T-helper 22 cell (primary cell): ENCODE measurements at places on chromosomes 2 and 18.

GRCh38 chr2:20571231-20571630 is 79.7 kb downstream of the HS1BP3 start:
- DNase-seq = no peak

DNA sequence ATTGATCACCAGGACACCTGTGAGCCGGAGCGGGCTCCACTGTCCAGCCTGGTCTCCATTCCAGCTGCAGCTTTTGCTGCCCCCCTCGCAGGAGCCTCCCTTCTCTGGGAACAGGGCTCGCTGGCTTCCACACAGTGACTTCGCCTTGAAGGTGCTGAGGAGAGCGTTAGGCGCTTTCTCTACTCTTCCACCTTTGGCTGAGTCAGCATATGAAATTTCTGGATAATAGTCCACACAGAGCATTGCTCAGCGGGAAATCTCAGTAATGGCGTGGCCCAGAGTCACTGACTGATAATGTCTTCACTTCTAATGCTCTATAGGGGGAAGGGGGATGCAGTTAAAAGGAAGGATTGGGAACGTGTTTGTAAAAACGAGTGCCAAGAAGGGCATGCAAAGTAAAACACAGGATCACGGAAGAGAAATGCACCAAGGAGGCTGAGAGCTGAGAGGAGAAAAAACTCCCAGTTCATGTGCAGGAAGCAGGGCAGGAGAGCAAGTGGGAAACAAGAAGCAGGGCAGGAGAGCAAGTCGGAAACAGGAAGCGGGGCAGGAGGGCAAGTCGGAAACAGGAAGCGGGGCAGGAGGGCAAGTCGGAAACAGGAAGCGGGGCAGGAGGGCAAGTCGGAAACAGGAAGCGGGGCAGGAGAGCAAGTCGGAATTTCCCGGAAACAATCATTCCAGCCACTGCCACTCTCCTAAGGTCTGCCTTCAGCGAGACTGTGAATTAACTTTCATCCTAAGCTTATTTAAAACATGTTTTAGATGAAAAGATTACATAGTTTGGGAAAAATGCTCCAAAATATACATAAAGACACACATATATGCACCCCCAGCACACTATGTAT is 77.7 kb downstream of the MYT1L start:
- no peak for DNase-seq

DNA sequence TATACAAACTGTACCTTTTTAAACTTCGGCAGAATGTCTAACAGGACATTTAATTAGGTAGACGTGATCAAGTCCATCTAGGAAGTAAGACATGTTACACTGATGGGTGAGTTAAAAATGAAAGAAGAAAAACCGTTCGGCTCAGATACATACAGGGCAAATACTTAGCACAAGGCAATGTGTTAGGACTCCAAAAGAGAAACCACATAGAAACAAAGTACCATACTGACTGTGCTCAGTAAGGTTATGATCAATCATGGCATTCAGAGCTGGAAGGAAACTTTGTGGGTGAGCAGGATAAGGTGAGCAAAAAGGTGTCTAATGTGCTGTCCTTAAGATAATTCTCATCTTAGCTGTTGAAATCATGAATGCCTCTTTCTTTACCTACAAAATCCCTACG is 211.9 kb downstream of the STK39 start:
- DNase-seq = no peak

GRCh38 chr2:239611222-239611795 is 210.5 kb upstream of the HDAC4 start:
- no peak for DNase-seq

- DNase-seq = no peak
These were observed 449.8 kb upstream of the RGPD4 start for GRCh38 chr2:107376909-107377308.

GRCh38 chr2:228263156-228263555 is 81.7 kb upstream of the SPHKAP start:
- DNase-seq = no peak
